AG10803 (cell line): ENCODE measurements at places on chromosomes 13 and 19.

DNA sequence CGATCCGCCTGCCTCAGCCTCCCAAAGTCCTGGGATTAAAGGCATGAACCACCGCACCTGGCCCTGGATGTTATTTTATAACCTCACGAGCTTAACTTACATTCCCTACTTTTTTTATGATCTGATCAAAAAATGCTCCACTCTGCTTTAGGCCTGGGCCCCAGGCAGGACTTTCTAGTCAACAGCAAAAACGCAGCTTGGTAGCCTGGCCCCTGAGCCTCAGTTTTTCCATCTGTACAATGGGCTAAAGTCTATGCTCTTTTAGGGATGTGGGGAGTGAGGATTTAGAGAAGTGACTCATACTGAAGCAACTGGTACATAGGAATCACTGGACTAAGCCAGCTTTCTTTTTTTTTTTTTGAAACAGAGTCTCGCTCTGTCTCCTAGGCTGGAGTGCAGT, 11.9 kb upstream of the PIK3R2 start:
- no peak for DNase-seq

DNA sequence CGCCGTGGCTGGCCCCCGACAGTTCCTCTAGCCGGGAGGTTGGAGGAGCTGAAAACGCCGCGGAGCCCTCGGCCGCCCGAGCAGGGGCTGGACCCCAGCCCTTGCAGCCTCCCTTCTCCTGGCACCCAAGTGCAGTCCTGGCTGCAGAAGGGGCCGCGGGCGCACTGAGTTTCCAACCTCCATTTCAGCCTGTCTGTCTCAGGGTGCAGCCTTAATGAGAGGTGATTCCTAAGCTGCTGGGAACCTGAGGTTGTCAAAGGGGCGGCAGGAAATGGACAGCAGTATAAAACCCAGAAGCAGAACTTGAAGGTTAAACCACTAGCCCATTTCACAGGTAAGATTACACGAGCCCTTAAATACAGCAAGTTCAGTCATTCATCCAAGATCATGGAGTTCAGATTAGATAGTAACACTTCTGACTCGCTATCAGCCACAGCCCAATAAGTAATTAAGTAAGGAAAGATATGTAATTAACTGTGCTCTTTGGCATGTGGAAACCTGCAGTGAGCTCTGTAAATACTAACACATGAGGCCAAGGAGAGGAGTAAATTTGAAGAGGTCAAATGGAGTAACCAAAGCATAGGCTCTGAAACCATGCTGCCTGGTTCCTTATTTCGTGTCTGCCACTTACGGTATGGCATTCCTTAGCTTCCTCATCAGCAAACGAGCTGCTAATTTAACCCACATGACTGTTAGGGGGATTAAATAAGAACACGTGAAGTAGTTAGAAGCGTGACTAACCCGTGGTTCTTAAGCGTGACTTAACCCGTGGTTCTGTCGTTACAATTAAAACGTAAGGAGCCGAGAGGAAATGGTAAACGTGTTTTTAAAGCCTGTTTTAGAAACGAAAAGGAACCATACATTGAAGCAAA, 686 bp downstream of the SETDB2 start:
- DNase-seq, result peak; percentile 88

DNA sequence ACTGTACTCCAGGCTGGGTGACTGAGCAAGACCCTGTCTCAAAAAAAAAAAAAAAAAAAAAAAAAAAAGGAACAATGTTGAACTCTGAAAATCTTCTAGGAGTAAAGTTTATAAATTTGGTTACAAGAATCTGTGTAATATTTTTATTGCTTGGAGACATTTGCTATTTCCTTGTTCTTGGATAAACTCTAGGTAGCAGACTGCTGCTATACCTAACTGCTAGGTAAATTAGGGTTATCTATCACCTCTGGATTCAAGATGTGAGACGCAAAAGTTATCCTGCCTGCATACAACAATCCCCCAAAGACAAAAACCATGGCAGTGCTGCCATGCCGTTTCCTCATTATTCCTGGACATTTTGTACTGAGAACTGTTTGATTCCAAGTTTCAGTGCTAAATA, 33.7 kb downstream of the UBL3 start:
- no peak for DNase-seq

- no peak for DNase-seq
These were observed 27.2 kb upstream of the CCNP start for GRCh38 chr19:40253611-40254092.
